ENCODE measurements at places on chromosomes 6 and 20.

DNA sequence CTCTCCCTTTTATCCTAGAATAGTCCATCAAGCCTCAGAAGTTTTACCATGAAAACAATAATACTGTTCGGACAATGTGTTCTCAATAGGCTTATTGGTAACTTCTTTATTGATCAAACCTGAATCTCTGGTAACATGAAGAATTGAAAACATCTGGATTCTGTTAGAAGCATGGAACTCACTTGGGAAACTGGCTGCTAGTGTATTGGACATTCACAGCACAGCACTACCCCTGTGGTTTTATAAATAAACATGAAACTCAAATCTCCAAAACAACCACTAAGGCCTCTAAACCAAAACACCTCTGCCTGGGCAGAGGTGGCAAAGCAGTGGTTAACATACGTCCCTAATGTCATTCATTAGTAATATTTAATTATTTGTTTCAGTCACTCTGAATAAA lies 157.6 kb upstream of the KCNQ5 start:
- no peak for DNase-seq

DNA sequence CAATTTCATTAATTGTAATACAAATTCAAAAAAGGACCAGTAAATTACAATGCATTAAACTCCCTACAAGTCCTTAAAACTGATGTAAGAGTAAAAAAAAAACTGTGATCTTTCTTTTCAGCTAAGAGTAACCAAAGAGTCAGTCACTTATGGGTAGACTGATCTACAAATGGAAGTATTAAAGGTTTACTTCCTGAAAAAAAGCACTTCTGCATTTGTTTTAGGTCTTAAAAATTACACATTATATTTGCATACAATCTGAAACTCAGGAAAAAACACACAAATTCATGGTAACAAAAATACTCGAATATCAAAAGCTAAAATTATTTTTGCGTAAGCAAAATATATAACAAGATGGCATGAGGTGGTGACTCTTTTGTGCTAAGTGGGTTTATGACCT lies 23.5 kb downstream of the USP49 start:
- no peak for DNase-seq

DNA sequence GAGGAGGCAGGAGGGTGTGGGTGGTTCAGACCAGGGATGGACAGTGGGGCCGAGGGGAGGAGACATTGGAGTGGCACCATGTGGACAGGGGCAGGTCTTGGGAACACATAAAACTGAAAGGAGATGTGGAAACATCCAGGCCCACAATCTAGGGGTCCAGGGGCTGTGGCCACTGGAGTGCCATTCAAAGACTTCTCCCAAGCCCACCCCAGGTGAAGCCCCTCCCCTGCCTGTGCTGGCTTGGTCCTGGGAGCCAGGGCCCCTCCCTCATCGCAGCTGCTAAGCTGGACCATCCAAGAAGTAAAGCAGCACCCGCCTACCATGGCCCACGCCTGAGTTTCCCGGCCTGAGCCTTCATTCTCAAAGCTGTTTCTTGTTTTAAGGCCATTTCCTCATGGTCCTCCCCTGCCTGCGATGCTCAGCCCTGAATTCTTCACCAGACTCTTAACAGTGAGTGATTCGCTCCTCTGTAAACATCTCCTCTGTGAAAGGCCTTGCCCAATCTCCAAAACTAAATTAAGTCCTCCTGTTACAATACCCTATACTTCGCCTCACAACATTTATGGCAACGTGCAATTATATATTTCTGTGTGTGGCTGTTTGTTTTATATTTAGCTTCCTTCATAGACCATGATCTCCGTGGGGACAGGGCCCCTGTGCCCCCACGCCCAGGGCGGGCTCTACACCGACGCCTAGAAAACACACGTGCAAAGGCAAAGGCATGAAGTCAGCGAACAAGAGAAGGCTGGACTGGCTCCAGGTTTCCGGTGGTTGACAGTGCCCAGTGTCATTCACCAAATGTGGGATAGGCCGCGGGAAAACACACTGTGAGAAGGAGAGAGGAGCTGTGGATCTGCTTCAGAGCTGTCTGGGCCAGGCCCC lies 267.8 kb downstream of the ERMARD start:
- no peak for DNase-seq

DNA sequence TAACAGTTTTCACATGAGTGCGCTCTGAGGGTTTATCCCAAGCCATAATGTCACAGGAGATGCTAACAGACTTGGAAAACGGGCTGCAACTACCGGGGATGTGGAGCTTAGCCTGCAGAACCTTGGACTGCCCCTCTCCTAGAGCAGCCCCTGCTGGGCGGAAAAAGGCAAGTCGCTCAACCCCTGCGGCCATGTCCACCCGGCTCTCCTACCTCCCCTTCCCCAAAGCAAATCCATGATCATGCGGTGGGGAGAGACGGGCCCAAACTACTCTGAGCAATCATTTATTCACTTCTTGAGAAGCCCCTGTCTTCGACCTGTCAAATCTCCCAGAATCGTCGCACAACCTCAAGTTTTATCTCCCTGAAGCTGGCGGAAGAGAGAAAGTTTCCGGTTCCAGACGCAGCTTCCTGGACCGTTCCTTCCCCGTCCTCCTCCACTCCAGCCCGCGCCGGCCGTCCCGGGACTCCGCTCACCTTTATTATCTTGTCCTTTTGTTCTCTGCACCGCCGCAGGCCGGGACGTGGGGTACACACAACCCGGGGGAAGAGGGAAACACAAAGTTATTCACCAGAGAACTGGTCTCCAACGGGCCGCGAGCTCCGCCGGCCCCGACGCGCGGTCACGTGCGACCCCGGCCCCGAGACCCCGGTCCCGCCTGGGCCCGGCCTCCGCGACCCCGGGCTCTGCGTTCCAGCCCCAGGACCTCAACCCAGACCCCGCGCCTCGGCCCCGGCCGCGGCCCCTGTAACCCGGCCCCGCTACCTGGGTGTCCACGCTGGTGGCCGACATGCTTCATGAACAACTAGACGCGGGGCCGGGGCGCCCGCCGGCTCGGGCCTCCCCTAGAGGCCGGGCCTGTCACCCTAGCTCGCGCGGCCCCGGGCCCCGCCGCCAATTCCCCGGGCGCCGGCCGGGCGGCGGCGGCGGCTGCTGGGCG lies 560 bp downstream of the YTHDF1 start:
- DNase-seq, result no peak

- DNase-seq, result no peak
Measured at GRCh38 chr6:16767765-16768476, 6.7 kb upstream of the ATXN1 start.

DNA sequence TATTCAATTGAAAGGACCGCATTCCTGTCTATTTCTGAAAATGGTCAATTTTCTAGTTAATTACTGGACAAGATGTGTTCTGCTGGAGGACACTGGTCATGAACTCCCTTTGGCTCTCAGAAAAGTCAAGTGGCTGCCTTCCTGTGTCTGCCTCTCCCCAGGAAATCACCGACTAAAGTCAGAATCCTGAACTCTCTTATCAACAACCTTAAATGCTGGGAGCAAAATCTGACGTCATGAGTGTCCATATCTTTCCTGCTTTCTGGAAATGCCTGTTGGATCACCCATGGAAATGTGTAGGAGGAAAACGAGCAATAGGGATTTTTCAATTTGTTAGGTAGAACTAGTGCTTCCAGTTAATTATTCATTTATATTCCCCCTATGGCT lies 53.5 kb upstream of the PLCB1 start:
- DNase-seq, result no peak

DNA sequence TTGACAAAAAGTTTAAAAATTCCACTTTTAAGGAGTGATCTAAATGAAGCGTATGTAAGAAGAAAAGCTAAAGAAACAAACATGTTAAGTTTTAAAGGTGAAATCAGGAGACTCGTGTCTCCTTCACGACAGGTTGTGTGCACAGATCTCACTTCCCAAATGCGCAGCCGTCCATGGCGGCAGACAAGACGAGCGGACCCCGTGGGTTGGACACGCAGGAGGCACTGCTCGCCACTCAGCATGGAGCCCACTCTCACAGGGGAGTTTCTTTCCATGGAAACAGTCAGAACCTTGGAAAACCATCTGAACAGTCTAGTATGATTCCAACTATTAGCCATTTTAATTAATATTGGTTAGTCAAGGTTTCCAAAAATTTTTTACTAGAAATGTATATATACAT lies 48.9 kb downstream of the WDR27 start:
- no peak for DNase-seq

DNA sequence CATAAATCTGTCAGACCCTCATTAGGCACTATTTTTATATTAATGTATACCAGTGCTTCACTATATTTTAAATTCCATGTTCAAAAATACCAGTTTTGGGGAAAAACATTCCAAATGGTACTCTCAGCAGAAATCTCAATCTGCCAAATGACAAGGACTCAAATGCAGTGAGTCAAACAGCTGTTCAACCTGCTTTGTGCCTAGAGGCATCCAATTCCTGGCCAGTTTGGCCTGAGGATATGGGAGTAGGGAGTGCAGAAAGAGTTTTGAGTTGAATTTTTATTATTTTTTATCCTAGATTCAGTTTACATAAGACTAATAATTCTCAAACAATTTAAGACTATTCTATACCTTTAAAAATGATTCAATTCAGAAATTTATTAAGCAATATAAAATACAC lies 216.8 kb downstream of the LAMA2 start:
- DNase-seq, result no peak

- DNase-seq, result no peak
Measured at GRCh38 chr6:126307849-126308248, 32.1 kb upstream of the CENPW start.

DNA sequence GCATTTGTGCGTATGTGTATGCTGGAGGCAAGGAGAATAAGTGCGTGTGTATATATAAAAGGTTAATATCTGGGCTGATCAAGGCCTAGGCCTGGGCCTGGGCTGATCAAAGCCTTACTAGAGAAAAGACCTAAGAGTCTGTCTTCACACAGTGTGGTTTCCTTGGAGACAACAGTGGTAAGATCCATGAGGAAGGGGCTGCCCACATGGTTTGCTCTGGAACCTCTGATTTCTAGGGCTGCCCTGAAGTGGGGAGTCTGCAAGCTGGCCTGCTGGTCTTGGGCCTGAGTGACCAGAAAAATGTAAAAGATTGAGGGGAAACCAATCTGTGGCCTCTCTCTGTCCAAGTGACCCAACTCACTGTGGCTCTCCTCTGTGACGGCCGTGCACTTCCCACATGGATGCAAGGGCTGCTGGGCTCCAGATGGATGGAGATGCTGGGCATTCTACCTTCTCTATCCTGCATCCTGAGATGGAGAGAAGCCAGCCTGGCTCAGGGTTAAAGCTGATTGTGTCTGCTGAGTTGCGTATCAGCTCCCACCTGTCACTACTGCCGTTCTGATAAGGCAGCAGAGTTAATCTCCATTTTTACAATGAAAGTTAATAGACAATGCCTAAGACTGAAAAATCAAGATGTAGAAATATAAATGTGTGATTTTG lies 90.3 kb upstream of the NXT1 start:
- peak; percentile 17 for DNase-seq

GRCh38 chr6:154715446-154715845 lies 17.8 kb upstream of the SCAF8 start:
- no peak for DNase-seq

- DNase-seq, result peak; percentile 74
Measured at GRCh38 chr20:2006452-2007361, 12.8 kb upstream of the PDYN start.

DNA sequence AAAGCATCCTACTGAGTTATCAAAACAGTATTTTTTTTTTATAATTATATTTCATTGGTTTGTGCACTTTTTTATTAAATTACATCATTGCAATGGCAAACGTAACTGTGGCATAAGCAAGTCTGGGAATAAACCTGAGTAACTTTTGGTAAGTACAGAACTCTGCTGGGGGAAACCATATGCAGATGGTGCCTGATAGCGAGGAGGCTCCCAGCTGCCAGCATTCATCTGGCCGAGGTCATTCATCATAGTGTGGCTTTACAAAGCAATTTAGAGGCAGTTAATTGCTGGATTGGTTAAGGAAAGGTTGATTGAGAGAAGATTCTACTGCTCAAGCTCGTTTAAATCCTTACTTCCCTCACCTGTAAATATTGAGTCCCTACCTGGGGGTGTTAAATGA lies 52.6 kb downstream of the HECA start:
- no peak for DNase-seq

DNA sequence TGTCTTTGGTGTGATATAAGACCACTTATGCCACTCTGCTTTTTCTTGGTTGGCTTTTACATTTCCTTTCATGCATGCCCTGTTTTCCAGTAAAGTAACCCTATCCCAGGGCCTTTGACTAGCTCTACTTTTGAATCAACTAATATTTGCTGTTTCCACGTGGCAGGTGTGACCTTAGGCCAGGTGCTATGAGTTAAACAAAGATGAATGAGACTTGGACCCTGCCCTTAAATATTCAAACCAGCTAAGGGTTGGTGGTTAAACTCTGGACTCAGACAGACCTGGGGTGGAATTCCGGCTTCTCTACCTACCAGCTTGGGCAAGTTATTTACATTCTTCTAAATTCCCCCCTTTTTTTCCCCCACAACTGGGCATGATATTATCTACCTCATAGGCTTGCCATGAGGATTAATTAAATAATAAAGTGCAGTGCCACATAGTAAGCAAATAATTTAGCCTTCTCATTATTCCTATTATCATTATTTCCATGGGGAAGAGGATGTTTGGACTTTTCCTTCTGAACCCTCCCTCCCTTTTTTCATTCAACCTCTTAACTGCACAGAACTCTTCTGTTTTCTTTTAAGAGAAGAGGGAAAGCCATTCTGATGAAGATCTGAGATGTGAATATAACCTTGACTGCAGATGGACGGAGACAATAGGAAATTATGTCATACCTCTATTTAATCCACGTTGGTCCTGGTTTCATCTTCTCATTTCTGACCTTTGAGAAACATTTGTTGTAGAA lies 143.6 kb upstream of the TNFAIP3 start:
- DNase-seq, result no peak

DNA sequence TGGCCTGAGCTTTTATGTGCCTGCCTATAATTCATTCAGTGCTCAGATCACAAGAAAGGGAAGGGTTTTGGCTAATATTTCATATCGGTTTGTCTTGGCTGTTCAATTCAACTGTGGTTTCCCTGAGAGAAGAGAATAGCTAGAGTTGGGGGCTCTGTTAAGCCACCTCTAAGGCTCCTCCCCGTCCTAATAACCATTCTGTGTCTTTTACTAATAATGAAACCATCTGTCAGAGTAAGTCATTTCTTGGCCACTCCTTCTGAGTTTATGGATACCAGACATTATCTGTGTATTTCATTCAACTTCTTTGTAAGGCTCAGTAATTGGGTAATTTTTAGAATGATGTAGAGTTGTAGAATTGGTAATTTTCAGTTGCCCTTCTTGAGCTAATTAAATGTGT lies 5.2 kb downstream of the STX11 start:
- DNase-seq, result no peak

- DNase-seq, result peak; percentile 97
Measured at GRCh38 chr6:154733626-154734382, 588 bp downstream of the SCAF8 start.

GRCh38 chr6:37748118-37748517 lies 50.4 kb upstream of the MDGA1 start:
- no peak for DNase-seq

DNA sequence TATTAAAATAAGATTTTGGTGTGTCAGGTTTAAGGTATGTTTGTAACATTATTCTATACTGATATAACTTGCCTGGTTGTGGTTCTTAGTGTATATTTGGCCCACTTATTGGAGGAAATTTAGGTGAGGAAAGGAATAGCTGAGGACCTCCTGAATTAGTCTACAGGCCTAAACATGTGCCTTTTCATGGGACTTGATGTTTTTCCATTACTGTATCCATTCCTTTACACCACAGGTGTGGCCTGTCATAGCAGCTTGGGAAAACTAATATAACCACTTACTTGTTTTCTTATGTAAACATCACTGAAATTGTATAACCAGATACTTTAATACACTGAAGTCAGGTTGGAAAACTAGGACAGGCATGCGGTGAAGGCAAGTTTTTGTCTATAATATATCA lies 27.6 kb downstream of the BCKDHB start:
- DNase-seq, result no peak

All from ecto neural progenitor cell (in vitro differentiated cells).